Pons (tissue), 1 donor: ENCODE measurements at places on chromosomes 7 and 10.

DNA sequence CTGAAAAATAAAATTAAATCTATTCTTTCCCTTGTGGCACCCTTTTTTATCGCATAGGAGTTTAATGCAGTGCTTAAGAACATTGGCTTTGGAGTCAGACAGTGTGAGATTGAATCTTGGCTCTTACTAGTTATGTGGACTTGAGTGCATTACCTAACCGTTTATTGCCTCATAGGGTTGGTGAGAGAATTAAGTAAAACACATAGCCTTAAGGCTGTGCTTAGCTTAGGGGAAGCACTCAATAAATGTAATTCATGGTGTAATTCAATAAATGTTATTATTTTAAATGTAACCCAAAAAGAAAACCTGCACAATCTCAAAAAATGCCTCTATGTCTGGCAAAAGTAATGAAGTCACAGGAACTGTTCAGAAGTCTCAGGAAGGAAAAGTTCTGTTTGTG, 2.7 kb downstream of the STK17A start:
- DNase-seq: no peak

GRCh38 chr10:12418000-12418399, 68.7 kb downstream of the CAMK1D start:
- DNase-seq: no peak

- DNase-seq: no peak
Observed at GRCh38 chr7:130140551-130141160, 64.5 kb downstream of the TMEM209 start.

- DNase-seq: no peak
Observed at GRCh38 chr7:103622274-103622673, 176.3 kb upstream of the SLC26A5 start.

DNA sequence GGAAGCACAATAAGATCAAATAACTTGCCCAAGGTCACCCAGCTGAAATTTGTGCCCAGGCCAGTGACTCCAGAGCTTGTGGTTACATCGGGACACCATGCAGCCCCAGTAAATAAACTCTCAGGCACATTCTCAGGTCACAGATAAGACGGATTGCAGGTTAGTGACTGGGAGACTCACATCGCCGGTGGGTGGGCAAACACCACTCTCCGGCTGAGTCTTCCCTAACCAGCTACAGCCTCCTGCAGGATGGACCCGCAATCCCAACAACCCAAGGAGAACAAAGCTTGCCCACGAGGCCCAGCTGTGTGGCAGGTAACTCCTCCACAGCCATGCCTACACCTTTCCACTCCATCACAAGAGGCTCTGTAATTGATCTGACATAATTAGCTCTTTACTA, 81.7 kb upstream of the EFCAB10 start:
- DNase-seq: no peak

DNA sequence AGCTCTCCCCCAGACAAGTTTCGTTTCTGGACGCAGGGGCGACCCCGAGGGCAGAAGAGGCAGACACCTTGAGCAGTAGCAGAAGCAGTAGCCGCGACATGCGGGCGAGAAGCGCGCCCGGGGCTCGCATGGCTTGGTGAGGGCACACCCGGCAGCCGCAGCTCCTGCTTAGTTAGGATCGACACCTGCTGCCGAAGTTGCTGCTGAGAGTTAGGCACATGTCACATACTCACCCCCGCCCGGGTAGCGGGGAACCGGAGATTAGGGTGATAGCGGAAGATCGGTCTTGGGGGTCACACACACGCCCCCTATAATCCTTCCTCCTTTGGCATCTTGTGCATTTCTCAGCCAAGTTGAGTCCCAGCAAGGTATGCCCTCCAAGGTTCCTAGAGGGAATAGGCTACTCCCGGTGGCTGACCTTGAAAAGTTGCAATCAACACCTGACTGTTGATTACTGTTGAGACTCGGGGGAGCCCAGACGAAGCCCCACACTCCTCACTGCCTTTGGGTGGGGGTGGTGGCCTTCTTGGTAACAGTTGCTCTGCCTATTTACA, 668 bp downstream of the GPR37 start:
- DNase-seq: no peak

DNA sequence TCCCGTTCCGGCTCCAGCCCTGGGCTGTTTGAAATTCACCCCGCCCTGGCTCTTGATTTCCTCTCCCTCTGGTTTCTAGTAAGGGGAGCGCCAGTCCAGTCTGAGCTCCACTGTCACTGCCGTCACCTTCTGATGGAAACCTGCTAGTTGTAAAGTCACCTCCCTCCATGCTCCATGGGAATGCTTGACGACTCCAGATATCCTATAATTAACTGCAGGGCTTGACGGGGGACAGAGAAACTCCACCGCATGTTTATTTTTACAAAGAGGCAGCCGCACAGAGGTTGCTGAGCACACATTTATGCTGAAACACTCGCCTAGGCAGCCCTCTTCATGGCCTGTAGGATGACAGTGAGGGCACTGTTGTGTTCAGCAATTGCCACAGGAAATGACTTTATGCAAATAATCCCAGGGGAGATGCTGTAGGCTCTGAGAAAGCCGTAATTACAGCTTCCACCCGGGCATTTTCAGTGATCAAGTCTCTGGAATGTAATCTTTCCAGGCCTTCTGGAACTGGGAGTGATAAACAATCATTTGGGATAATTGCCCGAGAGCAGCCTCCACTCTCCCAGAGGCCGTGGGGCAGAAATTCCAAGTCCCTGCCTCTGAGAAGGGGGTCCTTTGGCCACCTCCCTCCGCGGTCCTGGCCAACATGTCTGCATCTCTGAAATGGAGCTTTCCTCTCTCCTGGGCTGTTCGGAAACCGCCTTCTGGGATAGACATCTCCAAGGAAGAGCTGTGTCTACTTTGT, 300.5 kb downstream of the KLF6 start:
- DNase-seq: peak; percentile 31

GRCh38 chr10:68074031-68074774, 880 bp downstream of the HERC4 start:
- DNase-seq: peak; percentile 73
